H1 (cell line): ENCODE measurements at places on chromosomes 1 and 21.

DNA sequence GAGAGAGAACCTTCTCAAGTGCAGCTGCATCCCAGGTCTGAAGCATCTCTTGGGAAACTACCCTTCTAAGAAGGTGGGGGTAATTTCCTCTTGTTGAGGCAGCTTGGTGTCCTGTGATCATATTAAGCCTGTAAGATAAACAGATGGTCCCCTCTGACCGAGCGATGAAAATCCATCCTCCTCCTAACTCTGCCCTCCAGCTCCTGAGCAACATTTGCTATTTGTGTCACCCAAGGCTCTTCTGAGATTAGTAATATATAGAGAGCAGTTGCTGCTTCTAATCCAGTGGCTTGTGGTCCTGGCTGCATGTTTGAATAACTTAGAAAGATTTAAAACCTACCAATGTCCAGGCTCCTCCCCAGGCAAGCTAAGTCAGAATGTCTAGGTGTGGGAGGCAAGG is 123.7 kb downstream of the DISC1 start:
- no peak for DNase-seq

DNA sequence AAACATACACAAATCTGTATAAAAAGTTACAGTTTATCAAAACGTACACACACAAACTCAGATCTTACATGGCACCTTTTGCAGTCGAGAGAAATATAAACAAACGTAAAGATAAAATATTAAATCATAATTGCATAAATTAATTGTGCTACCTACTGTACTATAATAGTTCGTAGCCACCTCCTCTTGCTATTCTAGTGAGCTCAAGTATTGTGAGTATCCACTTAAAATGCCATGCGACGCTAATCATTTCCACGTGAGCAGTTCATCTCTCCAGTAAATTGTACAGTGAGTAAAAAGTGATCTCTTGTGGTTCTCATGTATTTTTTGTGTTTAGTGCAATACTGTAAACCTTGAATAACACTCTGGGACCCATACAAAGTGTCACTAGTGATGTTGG is 6.3 kb downstream of the MIA3 start:
- DNase-seq: no peak

- no peak for DNase-seq
Measured at GRCh38 chr1:85546748-85547147, 33.8 kb upstream of the CCN1 start.

- no peak for DNase-seq
Measured at GRCh38 chr21:34557261-34557660, 45.3 kb upstream of the KCNE1 start.

DNA sequence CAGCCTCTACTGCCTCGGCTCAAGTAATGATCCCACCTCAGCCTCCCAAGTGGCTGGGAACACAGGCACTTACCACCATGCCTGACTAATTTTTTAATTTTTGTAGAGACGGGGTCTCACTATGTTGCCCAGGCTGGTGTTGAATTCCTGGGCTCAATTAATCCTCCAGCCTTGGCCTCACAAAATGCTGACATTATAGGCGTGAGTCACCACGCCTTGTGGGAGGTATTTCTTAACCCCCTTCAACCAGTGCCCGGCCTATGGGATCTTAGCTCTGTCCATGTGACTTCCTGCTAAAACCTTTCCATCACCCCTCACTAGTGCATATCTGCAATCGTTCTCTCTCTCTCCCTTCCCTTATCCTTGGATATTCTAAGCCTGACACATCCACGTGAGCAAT is 86.4 kb downstream of the FOXD2 start:
- DNase-seq: no peak

GRCh38 chr1:203089651-203090045 is 3.8 kb upstream of the MYOG start:
- DNase-seq: no peak

GRCh38 chr1:4597020-4597419 is 57.4 kb upstream of the AJAP1 start:
- no peak for DNase-seq

- DNase-seq: no peak
Measured at GRCh38 chr1:244414543-244414942, 37.2 kb downstream of the ADSS2 start.

DNA sequence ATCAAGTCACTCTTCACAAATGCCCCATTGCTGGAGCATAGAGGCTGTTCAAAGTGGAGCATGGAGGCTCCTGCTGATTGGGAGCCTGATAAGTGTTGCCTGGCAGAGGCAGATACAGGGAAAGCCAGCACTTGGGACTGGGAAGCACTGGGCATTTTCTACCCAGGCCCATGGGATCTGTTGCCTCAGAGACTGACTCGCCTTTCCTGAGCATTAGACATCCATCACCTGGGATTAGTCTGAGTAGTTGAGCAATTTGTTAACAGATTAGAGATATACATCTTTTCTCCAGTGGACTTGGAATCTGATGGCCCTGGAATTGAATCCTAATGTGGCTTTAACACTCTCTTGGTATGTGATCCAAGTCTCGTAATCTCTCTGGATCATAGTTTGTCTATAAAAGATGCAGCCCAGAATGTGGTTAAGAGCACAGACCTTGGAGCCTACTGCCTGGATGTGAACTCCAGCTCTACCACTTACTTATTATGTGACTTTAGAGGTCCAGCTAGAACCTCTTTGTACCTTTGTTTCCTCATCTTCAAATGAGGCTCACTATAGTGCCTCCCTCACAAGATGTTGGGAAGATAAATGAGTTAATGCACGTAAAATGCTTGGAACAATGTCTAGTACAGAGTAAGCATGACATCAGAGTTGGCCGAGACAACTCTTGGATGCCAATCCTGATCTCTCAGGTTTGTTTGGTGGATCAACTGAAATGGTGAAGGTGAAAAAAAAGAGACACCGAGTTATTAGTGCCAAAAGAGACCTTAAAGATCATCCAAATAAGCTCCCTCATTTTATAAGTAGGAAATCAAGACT is 38.3 kb upstream of the NRDC start:
- DNase-seq: no peak

DNA sequence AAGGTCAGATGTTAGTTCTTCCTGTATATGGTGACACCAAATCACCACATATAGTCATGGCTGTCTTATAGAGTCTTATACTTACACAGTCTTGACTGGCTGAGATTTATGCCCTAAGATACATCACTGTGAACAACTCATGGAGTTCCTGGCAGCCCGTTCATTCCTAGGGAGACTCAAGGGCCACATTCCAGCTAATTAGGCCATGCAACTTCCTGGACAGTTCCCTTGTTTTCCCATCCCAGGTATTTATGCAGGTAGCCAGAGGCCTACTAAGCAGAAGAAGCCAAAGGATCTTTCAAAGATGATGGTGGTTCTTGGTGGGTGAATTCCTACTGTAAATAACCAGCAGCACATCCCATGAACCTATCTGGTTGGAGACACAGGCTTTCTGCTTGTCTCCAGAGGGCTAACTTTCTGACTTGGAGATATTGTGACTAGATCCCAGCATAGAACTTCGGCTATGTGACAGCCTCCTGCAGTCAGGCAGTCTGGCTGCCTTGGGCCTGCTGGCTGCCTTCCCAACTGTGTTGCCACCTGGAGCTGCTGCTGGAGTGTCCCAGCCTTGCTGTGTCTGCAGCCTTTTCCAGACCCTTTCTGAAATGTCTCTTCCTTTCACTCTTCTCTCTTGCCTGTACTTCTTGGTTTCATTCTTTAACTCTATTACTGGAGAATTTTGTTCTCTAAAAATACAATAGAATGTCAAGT is 283.8 kb downstream of the CACNA1E start:
- DNase-seq: no peak

DNA sequence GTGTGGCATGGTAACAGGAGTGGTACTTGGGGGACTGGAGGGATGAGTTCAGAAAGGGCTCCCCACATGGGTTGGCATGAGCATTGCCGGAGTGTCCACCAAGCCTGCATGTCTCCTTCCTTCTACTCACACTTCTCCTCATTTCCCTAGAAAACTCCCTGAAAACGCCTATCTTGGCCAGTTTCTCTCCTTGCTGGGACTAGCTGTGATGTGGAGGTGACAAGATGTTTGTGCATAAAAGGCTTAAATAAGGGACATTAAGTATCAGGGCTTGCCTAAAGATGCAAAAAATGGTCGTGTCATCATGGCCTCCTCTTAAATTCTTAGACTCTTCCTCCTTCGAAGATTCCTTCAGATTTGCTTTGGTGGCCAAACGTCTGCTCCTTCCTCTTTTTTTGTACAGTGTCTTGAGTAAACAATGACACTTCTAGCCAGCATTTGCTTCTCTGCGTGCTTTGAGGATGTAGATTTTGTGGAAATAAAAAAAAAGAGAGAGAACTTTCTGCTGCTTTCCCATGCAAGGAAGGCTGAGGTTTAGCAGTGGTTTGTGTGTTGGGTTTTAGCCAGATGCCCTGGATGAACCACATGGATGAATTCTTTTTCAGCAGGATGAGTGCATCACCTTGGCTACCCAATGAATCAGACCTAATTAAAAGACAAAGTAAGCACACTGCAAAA is 239.1 kb upstream of the IRF2BP2 start:
- no peak for DNase-seq

DNA sequence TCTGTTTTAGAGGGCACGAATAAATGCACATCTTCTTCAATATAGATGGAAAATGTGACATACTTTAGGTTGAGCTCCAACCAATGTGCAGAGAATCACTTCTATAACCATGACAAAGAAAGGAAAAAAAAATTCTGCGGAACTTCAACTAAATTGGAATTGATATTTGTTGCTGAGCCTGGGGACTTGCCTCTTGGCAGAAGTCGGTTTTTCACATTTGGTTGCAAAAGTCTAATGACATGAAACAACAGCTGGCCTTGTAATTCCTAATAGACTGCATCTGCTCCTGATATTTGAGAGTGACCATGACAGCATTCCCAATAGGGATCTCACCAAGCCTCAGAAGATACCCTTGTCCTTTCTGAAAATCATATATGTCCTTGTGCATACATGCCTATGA is 112.8 kb downstream of the PRRX1 start:
- DNase-seq: no peak

DNA sequence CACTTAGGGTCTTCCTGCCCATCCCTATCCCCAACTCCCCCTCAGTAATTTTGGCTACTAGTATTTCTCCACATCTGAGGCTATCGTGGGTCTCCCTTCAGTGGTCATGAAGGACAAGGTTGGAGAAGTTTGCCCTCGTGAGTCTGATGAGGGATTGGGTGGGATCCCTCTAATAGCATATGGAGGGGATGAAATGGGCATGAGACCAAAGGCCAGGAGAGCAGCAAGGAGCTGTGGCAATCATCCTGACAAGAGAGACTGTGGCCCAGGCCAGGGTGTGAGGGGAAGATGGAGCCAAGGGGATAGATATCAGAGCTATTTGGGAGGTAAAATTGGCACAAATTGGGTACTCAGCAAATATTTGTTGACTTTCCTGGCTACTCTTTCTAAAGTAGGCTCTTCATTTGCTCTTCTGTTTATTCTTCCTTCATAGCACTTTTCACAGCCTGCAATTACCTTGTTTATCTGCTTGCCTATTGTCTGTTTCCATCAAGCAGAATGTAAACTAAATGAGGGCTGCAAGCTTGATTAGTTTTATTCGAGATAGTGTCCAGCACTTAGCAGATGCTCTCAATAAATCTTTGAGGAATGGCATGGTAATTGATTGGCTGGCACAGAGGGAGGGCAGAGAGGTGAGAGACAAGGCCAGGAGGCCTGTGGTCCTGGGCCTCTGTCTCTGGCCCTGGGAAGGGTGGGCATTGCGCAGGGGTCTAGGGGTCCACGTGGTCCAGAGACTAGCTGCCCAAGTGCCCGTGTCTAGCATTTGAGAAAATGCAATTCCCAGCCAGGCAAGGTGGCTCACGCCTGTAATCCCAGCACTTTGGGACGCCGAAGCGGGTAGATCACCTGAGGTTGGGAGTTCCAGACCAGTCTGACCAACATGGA is 1.5 kb upstream of the PLK3 start:
- DNase-seq: no peak

DNA sequence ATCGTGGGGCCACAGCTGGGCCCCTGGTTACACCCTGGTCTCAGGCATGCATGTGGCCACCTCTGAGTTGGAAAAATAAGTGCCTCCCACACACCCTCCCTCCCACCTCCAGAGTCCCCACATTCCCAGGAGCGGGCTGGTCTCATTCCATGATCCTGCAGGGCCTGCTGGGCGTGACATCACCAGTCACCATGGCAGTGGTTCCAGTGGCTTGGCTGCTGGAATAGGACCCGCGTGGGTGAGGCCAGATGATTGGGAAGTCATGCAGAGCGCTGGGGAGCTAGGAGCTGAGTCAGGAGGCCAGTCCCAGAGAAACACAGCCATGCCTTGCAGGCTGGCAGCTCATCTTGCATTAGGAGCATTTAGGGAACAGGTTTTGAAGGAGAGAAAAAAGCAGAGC is 125.4 kb upstream of the TMEM51 start:
- no peak for DNase-seq

GRCh38 chr1:95071539-95071938 is 1.2 kb downstream of the ALG14 start:
- DNase-seq: no peak

- no peak for DNase-seq
Measured at GRCh38 chr1:209227171-209227570, 356.3 kb upstream of the CAMK1G start.

DNA sequence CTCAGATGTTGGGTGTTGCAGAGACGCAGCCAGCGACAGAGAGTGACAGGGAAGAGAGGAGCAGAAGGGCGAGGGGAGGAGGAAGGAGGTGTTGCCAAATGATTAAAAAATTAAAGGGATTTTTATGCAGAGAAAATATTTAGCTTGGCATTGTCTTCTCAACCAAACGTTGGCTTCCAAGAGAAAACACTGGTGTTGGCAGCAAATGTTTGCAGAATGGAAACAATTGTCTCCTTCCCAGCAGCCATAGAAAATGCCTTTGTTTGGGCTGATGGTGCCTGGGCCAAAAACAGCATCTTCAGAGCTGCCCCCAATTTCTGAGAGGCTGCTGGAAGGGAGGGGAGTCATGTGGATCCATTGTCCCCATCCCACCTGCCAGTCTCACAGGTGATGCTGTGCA is 29.7 kb upstream of the GRIK3 start:
- no peak for DNase-seq
